Smooth muscle cell of the brain vasculature (primary cell): ENCODE measurements at places on chromosomes 5 and 9.

DNA sequence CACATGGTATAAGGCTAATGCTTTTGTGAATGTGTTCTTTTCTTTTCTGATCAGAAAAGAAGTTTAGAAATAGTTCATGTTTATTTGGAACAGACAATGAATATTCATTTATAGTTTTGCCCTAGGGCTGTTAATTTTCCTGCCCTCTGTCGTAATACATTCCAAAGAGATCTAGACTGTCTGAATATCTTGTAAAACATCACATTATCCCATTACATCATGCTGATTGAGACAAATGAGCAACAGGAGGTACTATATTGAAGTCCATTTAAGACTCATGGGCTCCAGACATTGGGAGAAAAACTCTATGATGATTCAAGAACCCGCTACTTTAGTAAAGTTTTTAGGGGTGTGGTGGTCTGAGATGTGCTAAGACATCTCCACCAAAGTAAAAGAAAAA lies 121.2 kb upstream of the MAP1B start:
- no peak for DNase-seq

DNA sequence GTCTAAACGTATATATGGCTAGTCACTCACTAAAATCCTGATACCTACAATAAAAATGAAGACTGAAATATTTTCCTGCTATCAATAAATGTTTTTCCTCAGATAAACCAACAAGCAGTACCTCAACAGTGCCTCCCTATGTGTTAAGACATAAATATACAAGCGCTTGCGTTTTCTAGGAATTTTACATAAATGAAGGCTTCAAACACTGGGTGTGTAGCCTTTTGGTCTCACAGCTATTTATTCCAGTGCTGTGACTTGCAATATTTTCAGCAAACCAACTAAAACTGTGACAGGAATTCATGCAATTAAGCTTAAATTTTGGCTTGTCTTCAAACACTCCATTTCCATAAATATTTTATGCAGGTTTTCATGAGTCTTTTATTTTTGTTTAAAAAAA lies 437.0 kb downstream of the BNC2 start:
- no peak for DNase-seq

DNA sequence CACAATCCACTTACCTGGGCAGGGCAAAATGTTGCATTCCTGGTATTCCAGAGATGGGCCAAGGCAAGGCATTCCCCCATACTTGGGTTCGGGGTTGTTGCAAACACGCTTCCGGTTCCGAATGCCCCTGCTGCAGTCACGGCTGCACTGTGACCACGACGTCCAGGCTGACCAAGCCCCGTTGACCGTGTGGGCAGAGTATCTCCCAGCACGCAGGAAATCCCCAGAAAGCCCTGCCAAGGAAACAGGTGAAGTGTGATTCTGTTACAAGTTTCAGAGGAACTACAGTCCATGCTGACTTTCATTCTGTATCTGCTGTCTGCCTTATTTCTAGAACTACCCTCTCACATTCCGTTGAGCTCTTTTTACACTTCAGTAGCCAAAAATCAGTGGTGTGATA lies 483.0 kb downstream of the SEMA5A start:
- DNase-seq, result no peak

DNA sequence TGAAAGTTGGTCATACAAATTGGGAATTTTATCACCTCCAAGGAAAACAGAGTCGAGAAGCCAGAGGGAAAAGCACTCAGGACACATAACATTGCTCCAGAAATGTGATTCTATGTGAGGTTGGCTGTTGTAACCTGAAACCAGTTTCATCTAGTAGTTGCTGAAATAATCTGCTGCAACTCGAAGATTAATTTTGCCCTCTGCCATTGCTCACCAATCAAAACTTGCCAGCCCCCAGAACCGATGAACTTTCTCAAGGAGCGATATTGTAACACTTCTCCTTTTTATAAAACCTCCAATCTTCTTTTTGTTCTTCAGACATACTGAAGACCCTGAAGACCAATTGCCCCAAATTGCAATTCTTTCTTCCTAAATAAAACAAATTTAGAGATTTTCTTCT lies 31.1 kb downstream of the C5orf58 start:
- DNase-seq, result no peak

DNA sequence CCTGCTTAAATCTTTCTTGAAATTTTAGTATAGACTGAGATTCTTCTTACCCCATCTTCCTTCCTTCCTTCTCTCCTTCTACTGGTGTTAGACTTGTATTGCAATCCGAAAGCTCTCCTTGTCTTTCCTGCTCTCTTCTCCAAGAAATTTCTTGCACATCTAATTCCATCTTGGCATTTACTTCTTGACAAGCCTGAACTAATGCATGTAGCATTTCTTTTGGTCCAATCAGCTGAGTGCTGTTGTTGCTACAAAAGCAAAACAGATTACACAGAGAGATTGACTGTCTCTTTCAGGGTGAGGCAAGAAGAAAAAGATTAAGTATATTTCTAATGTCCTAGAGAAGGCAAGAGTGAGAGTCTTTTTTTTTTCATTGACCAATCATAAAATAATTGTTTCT lies 51.6 kb upstream of the MAP1B start:
- DNase-seq, result no peak

DNA sequence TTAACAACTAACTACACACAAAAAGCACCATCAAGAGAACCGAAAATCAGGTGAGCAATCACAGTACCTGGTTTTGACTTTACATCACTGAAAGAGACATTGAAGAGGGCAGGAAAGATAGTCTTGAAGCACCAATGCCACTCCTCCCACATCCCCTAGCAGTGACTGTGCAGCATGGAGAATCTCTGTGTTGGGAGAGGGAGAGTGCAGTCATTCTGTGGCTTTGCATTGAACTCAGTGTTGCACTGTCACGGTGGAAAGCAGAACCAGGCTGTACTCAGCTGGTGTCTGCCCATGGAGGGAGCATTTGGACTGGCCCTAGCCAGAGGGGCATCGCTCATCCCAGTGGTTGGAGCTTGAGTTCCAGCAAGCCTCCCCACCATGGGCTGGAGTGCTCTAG lies 40.4 kb downstream of the C5 start:
- no peak for DNase-seq

- no peak for DNase-seq
These were observed 75.0 kb downstream of the CFAP95 start for GRCh38 chr9:69895659-69896058.

DNA sequence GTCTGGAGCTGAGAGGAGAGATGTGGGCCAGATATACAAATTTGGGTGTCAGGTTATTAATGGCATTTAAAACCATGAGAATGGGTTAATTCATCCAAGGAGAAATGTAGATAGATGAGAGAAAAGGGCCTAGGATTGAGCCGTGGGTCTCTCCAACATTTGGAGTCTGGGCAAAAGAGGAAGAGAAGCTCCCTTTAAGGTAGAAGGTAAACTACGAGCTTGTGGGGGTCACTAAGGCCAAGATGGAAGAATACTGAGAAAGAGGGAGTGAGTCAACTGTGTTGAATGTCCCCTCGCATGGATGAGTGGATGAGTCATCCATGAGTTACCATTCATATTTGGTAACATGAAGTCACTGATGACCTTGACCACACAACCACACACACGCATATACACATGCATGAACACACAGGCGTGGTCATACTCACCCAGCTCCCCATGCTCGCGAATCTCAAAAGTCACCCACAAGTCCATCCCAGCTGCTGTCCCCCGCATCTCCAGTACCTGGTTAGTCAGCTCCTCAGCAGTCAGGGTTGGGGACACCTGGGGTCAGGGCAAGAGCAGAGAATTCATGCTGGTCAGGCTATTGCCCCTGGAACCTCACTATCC lies 6.8 kb upstream of the FCHSD1 start:
- DNase-seq, result no peak
